ENCODE measurements at places on chromosomes 5 and 9.

- DNase-seq, result no peak
These were observed 769.9 kb upstream of the ADAMTS16 start for GRCh38 chr5:4370218-4370617.

DNA sequence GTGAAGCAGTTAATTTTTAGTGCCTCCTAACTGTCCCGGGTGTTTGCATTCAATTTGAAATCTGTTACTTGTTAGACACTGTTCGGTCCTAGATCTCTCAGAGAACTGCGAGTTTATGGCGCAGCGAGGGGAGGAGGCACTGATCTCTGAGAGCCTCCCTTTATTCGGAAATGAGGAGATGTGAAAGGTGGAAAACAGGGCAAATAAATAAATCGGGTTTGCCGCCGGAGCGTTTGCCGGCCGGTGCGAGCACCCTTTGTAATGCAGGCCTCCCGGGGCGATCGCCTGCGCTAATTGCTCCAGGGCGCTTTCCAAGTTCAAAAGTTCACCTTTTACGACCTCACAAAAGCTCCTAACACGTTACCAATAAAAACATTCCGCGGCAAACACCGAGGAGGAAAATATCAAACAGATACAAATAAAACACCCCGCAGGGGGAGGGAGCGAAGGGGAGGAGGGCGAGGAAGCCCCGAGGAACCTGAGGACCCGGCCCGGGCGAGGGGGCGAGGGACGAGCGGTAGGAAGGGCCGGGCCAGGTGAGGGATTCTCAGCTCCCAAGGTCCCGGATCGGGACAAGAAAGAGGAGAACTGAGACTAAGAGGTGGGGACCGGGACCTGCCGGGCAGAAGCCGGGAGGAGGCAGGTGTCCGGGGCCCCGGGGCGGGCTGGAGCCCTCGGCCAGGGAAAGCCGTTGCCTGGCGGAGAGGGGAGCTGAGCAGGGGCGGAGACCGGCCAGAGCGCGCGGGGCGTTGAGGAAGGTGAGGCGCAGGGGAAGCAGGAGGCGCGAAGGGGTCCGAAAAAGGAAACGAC, 1.4 kb downstream of the NR6A1 start:
- DNase-seq, result no peak

DNA sequence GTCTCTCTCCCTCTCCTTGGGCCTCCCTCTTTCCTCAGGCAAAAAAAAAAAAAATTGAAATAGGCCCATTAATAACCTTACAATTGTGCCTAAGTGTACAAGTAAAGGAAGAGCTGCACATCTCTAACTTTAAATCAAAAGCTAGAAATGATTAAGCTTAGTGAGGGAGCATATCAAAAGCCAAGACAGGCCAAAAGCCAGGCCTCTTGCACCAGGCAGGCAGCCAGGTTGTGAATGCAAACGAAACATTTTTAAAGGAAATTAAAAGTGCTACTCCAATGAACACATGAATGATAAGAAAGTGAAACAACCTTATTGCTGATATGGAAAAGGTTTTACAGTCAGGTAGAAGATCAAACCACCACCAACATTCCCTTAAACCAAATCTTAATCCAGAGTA, 383.4 kb downstream of the KIAA0825 start:
- no peak for DNase-seq

DNA sequence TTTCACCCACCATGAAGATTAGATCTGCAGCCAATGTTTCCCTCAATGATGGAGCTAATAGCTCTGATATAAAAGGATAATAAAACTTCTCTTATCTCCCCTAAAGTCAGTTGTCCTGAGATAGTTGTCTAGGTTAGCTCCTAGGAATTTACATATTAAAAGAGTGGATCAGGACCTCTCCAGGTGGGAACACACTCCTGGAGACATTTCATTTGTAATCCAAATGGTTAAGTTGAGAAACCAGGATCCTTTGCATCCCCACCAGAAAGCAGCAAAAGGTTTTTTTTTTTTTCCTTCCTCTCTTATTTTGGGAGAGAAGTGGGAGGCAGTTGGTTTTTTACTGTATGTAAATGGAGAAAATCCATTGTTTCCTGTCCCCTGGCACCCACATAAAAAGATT, 182.5 kb upstream of the FBXL17 start:
- DNase-seq, result no peak

GRCh38 chr9:123044586-123044985, 11.1 kb downstream of the GPR21 start:
- no peak for DNase-seq

- DNase-seq, result no peak
These were observed 85.7 kb downstream of the GRAMD2B start for GRCh38 chr5:126508962-126509279.

DNA sequence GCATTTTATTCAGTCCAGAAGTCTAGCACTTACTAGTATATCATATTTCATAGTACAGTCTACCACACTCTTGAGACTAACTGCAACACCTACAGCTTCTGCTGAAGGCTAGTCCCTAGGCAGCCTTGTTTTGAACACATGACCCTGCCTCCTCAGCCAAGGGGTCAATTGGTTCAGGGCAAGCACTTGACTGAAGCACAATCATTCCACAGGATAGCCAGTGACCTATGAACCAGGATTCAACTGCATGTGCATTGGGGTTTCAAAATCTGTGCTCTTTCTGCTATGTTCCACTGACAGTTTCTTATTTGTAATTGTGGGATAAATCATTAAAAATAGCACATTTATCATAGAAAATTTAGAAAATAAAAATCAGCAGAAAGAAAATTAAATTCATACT, 186.8 kb downstream of the TMEM161B start:
- no peak for DNase-seq

DNA sequence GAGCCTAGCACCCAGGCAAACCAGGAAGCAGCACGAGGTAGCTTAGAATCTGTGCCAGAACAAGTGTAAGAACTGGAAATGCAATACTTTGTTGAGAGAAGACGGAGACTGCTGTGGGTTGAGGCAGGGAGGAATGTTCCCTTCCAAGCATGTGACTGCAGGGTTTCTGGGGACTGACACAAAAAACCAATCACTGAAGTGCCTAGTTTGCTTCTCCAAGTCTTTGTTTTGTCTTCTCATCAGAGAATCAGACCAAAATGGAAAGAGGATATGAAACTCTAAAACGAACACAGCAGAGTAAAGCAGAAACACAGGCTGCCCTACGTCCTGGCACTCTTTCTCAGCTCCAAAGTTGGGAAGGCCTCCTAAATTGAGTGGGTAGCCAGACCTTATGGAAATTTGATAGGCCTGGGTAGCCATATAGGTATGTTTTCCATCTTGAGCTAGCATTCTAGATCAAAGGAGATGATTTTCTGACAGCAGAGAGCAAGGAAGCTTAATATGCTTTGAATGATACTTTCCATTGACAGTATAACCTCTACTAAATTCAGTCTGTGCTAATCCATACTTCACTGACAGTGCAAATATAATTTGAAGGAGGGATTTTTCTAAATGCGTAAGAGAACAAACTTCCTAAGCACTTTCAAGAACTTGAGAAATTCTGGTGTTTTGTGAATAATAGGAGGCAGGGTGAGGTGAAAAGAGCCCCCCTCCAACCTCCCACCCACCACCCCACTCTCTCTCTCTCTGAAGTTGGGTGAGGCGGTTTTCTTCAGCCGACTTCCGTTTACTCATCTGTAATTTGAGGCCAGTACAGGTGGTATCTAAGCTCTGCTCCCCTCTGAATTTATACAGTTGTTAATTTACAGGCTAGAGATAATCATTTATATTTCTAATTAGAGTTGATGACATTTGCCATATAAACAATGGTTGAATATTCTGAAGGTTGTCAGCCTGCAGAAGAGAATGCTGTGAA, 5.5 kb downstream of the ADRB2 start:
- DNase-seq, result no peak

- no peak for DNase-seq
These were observed 34.4 kb upstream of the GLIPR2 start for GRCh38 chr9:36101916-36102741.

DNA sequence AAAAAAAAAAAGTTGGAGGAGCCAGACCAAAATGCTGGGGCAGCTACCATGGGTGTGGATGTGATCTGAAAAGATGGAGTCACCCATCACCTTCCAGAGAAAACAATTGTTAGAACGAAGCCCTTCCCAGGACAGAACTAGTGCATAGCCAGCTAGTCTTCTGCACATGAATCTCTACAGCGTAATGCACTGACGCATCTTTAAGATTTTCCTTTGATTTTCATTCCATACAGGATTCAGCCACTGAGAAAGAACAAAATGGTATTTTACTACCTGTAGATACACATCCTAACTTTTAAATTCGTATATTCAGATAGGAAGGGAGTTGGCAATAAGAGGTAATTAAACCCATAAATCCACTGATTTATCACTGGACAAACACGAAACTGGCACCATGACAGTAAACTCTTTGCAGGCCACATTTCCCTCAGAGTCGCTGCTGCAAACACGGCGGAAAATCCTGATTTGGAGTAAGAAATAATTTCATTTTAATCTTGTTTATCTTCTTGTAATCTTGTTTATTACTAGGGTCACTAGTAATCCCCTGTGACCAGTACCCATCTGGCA, 206.6 kb downstream of the SPOCK1 start:
- DNase-seq, result no peak

GRCh38 chr5:144142824-144143162, 27.7 kb downstream of the YIPF5 start:
- no peak for DNase-seq

GRCh38 chr5:158943057-158943456, 156.7 kb downstream of the EBF1 start:
- DNase-seq, result no peak

DNA sequence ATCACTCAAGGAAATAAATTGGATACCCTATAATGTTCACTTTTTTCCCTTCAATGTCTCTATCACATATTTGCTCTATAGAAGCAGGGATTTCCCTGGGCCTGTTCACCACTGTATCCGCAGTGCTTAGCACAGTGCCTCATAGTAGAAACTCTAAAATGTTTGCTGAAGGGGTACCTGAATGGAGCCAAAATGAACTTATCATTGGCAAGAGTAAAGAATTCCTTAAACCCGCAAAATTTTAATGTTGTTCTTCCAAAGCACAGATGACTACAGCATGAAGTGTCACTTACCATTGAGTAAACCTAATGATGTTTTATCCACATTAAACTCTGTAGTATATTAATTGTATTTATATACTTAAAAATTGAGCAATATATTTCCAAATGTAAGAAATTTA, 96.1 kb downstream of the JAKMIP2 start:
- no peak for DNase-seq

GRCh38 chr5:105397749-105398148, 1835.2 kb upstream of the NUDT12 start:
- DNase-seq, result no peak

DNA sequence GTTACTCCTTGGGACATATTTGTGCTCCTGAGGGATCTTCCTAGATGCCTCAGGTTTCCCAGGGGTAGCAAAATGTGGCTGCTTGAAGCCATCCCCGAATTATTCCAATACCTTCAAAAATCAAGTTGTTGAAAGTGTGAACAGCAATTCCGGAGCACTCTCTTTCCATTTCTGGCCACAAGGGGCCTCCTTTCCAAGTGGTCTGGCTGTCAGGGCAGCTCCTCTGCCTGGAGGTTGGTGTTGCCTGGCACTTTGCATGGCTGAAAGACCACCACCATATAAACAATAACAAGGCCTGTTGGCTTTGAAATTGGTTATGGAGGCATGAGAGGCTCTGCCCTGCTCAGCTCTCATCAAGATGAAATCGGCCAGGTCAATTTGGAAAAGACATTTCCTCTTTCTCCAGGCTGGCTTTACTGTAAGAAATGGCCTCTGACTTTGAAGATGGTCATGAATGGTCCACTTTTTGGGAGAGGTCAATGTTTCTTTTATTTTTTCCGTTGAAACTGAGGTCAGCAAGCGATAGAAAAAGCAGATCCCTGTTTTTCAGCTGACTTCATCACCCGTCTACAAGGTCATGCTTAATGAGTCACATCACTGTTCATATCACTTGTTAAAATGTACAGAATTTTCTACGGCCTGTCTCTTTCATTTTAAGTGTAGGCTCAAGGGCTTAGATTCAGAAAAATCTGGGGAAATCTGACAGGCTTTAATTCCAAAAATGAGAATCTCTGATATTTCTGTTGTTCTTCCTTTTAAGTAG, 481.1 kb upstream of the ZNF608 start:
- DNase-seq, result no peak

GRCh38 chr9:33139421-33140228, 27.5 kb downstream of the B4GALT1 start:
- DNase-seq, result no peak

DNA sequence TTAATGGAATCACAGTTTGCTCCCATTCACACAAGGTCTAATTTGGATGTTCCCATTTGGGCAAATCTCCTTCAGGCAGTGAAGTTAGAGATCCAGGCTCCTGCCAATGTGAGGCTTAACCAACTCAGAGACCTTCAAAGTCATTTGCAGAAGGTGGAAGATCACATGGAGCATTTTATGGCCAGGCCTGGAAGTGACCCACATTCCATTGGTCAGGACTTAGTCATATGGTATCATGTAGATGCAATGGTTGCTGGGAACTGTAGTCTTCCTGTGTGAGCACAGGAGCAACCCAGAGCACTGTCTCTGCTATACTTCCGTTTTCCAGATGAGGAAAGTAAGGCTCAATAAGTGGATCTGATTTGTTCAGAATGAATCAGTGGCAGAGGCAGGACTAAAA, 292.7 kb upstream of the SMARCA2 start:
- DNase-seq, result no peak

DNA sequence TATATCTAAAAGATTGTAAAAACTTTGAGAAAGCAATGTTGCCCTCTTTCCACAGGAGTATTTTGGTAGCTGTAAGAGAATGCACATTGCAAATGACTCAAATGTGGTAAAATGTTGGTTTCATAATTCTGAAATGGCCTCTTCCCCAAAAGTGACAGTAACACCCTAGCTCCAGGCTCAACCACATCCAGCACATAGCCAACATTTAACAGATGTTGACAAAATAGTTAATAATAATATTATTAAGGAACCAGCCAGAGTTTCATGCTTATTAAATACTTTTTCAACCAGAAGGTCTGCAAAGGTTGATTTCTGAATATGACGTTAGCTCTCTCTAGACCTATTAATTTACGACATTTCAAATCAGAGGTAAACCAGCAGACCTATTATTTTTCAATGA, 1.3 kb downstream of the ANXA1 start:
- DNase-seq, result no peak

DNA sequence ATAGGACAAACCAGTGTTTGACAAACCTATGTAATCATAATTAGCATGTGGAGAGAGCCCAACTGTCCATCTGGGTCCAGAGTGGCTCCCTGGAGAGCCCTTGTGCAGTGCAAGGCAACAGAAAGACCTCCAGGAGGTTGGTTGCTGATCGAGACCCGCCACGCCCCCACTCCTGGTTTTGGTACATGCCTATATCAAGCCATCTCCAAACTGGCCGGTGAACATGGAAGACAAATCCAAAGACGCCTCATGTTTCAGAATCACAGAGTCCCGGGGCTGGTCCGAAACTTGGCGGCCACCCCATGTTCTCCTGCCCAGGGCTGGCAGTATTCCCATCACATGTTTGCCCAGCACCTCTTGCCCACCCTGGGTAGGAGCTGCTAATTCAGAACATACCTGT, 140.2 kb downstream of the PAX5 start:
- no peak for DNase-seq

- no peak for DNase-seq
These were observed 105.3 kb upstream of the FCN2 start for GRCh38 chr9:134775081-134775951.

GRCh38 chr5:150517272-150518152, 9.6 kb downstream of the NDST1 start:
- no peak for DNase-seq
